Activated CD8-positive, alpha-beta memory T cell treated with anti-CD3 and anti-CD28 coated beads for 24 hours (primary cell): ENCODE measurements at places on chromosomes 2 and 18.

- DNase-seq: no peak
These were observed 1195.9 kb upstream of the CHAC2 start for GRCh38 chr2:52571380-52572347.

DNA sequence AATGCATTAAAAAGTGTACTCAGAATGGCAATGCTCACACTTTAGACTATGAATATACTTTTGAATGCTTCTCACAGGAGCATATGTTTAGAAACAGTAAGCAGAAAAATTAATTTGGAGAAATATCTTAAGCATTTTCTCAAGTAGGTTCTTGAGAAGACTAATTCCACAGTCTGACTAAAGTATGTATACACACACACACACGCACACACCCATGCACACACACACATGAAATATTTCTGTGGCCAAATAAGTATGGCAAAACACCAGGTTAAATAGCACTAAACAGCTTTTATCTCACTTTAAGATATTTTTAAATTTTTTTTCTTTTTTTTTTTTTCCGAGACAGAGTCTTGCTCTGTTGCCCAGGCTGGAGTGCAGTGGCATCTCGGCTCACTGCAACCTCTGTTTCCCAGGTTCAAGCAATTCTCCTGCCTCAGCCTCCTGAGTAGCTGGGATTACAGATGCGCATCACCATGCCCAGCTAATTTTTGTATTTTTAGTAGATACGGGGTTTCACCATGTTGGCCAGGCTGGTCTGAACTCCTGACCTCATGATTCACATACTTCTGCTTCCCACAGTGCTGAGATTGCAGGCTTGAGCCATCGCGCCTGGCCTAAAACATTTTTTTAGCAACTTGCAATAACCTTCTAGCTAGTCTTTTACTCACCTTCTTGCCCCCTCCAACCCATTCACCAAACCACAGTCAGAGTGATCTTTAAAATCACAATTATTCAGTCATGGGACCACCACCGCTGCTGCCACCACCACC, 67.5 kb upstream of the SCG2 start:
- DNase-seq: no peak

DNA sequence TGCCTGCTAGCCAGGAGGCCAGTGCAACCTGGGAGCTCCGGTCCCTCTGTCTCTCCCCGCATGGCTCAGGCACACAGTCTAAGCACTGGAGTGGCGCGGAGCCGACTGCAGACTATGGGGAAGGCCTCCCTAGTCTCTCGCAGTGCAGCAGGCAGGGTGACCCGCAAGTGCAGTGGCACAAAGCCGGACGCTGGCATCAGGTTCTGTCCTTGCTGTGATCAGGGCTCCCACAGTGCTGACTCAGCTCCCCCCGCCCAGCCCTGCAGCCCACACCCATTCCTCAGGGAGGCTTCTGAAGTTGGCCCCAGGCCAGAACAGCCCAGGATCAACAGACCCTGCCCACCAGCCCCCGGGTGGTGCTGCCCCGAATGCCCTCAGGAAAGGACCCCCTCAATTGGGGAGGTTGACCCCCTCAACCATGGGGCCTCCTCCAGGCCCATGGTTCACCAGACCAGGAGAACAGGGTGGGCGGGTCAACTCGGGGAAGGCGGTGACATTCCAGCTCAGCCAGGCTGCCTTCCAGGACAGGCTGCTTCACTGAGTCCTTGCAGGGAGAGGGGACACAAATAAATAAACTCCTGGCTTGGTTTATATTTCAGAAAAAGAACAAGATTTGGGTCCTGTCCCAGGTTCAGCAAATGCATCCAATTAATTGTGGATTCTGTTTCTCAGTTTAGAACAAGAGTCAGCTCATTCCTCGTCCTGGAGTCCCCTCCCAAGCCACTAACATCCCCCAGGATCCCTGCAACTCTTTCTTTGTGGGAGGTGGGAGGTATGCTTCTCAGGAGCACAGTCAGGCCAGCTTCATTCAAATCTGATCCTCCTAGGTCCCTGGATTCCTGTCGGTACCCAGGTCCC, 12.2 kb downstream of the BIN1 start:
- DNase-seq: no peak

GRCh38 chr2:217792626-217793527, 209.9 kb downstream of the TNS1 start:
- DNase-seq: peak; percentile 35

DNA sequence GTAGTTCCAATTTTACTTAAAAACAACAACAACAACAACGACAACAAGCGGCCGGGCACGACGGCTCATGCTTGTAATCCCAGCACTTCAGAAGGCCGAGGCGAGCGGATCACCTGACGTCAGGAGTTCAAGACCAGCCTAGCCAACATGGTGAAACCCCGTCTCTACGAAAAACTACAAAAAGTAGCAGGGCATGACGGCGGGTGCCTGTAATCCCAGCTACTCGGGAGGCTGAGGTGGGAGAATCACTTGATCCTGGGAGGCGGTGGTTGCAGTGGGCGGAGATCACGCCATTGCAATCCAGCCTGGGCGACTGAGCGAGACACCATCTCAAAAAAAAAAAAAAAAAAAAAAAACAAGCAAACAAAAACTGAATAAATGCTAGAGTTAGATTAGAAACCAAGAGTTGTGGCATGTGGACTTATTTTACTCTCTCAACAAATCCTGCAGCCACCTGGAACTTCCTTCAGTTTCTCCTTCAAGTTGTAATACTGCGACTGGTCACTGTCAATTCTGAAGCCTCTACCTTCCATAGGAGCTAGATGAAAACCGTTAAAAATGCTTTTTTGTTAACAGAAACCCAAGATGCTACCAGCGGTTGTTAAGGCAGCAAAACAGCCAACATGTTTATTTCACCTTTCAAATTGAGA, 1.3 kb downstream of the ATP5F1A start:
- no peak for DNase-seq

- DNase-seq: no peak
These were observed 42.1 kb downstream of the TMEM37 start for GRCh38 chr2:119473621-119474370.

- no peak for DNase-seq
These were observed 35.5 kb upstream of the SPTBN1 start for GRCh38 chr2:54420524-54421172.

- no peak for DNase-seq
These were observed 91.9 kb downstream of the PPP1R1C start for GRCh38 chr2:182077448-182078142.

DNA sequence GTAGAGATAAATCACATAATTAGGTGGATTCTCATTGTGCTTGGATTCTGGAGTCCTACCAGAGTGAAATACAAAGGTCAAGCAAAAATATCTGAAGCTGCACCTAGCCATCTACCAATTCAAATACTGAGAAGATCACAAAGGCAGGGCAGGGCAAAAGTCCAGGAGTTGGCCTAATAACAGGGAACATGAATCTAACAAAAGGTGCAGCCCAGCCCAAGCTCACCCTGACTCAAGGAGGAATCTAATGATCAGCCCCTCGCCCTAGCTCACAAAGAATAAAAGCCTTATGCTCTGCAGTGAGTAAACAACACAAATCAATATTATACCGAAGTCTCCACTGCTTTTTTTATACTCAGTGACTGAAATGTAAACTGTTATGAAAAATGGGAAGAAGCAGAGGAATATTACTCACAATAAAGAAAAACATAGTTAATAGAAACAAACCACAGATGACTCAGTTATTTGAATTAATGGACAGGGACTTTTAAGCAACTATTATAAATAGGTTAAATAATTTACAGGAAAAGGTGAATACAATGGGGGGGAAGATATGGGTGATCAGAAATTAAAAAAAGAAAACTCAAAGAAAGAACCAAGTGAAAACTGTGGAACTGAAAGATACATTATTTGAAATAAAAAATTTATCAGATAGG, 49.5 kb downstream of the ANTXR1 start:
- no peak for DNase-seq

DNA sequence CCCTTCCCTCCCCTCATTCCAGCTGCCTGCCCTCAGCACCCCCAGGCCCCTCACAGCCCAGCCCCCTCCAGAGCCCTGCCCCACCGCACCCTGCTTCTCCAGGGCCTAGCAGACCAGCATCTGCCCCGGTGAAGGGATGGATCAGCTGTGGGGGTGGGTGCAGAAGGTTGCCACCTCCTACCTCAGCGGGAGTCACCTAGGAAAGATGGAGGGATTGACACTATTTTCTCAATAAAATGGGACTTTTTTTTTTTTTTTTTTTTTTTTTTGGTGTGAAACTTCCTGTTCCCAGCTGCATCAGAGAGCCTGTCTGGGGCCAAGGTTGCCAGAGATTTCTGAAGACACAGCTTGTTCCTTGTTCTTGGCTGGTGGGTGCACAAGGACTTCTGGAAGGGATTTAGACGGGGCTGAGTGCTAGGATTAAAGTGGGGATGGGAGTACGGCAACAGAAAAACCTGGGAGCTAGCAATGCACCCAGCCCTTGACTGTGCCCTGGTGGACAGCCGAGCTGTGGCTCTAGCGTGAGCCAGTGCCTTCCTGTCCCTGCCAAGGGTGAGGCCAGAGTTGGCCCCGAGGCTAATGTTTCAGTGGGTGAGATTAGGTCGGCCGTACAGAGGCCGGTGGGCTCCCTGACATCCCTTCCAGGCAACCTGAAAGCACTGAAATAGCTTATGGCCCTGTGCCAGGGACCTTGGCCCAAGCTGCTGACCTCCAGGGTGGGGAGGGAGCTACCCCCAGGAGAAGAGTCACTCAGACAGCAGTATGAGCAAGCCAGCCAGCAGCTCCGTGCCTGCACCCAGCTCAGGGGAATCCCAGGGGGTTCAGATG, 4.6 kb downstream of the B3GNT7 start:
- DNase-seq: no peak

DNA sequence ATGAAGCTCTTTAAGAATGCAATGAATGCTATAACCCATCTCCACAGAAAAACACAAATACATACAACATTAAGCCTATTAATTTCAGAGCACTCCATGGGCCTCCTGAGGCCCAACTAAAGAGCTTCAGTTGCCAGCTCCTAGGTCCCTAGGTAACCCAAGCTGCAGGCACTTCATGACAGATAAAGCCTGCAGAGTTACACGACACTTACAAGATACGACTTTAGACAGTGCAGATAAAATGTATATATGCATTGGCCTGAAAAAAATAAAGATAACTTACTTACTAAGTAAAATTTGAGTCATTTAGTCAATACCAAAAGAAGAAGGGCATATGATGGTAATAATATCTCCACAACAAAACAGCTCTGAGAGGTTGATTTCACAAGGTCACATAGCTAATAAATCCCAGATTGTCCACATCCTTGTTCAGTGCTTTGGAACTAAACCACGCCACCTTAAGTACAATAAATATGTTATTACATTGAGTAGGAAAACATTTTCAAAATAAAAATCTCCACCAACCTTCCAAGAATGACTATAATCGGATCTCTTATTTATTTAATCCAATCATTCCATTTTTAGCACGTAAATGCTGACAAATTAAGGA, 3.4 kb downstream of the MAP4K3 start:
- no peak for DNase-seq

DNA sequence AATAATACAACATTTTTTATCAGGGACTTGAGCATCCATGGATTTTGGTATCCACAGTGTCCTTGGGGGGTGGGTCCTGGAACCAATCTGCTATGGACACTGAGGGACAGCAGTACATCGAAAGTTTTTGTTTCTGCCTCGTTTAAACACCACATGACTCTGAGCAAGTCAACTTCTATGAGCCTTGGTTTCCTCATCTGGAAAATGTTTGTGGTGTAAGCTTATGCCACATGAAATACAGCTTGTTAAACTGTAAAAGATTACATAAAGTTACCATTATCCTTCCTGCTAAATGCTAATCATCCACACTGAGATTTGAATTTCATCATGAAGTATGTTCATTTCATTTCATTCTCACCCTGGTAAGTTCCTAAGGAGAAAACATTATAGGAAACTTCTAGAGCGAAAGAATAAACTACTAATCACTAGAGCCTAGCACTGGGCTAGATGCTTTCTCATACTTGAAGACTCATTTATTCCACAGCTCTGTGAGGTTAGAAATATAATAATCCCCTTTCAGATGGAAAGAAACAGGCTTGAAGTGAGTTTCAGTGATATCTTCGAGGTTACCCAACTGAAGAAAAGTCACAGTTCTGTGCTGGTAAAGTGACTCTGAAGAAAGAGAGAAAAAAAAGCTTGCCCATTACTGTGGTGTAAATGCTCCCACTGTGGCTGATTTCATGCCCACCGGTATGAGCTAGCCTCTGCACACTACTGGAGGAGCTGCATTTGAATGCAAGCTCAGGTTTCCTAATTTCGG, 29.2 kb downstream of the MCFD2 start:
- no peak for DNase-seq

GRCh38 chr2:181682795-181683517, 2.6 kb upstream of the NEUROD1 start:
- DNase-seq: peak; percentile 55

DNA sequence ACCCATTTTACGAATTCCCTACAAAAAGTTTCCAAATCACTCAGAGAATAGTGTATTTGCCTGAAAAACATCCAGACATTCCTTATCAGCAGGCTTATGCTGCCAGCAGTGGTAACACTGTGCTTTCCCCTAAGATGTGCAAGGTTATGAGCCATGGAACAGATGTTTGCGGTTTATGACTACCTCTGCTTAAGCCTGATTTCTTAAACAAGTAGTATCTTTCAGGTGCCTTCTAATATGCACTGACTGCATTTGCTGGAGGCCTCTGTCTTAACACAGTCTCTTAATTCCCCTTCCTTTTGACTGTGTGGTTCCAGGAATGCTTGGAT, 54.8 kb downstream of the CDC42EP3 start:
- no peak for DNase-seq

GRCh38 chr2:220175967-220176366, 548.5 kb downstream of the SLC4A3 start:
- no peak for DNase-seq

GRCh38 chr2:38185012-38185491, 109.1 kb upstream of the CYP1B1 start:
- DNase-seq: no peak

GRCh38 chr2:99858951-99859596, 283.3 kb downstream of the AFF3 start:
- no peak for DNase-seq

- DNase-seq: no peak
These were observed 105.8 kb upstream of the TTN start for GRCh38 chr2:178913049-178913441.

GRCh38 chr18:34884436-34884835, 156.8 kb upstream of the MAPRE2 start:
- DNase-seq: no peak

DNA sequence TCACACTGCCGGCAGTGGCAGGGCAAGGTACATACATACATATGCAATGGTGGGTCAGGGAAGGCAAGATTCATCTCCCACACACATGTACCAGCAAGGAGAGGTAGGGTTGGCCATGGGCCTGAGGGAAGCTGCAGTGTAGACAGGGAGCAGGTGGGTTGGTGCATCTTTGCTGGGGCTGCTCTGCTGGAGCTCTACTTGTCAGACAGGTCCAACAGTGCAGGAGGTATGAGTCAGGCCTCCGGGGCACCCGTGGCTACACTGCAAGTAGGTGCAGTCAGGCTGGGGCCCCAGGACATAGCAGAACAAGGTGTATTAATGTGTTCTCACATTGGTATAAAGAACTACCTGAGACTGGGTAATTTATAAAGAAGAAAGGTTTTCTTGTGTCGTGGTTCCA, 281.1 kb upstream of the COL3A1 start:
- DNase-seq: no peak

- no peak for DNase-seq
These were observed 106.4 kb downstream of the PID1 start for GRCh38 chr2:229164545-229165249.

GRCh38 chr2:20595439-20596192, 55.3 kb downstream of the HS1BP3 start:
- no peak for DNase-seq
